Activated CD4-positive, alpha-beta T cell treated with anti-CD3 and anti-CD28 coated beads for 36 hours (primary cell): ENCODE measurements at places on chromosomes 7 and 10. TPM values are rescaled to one million over a fixed set of nuclear protein-coding genes. Genes with fewer than 3 reads are reported as not detected.
A peak's percentile ranks its signal among the peaks of the same experiment; 100 is the strongest.

- no peak for DNase-seq
Measured at GRCh38 chr7:69422574-69422985, 175.7 kb upstream of the AUTS2 start.

GRCh38 chr7:94697035-94697974 is 41.4 kb upstream of the SGCE start:
- DNase-seq = no peak

GRCh38 chr7:31340603-31341002 is at the start of gene NEUROD6:
Gene NEUROD6, minus strand, starts transcription at chr7:31340726. Its CDS starts 1,458 bp downstream, at chr7:31339268.
- no peak for DNase-seq

- no peak for DNase-seq
Measured at GRCh38 chr10:91124016-91124415, 96.4 kb upstream of the PCGF5 start.

- no peak for DNase-seq
Measured at GRCh38 chr10:132655735-132656134, 118.1 kb downstream of the INPP5A start.

DNA sequence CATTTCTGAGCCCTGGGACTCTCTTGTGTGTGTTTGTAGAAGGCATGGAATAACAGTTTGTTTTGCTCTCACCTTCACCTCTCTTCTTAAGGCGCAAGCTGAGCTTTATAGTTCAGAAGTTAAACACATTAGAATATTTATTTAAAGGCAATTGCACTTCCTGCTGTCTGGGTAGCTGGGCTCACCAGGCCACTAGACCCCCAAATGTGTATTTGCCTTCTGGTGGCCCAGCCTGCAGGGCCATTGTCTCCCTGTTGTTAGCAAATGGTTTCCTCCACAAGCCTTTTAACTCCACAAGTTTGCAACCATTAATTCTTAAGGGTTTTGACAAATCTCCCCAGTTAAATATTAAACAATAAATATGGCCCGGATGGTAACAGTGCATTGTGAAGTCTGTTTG is 31.1 kb upstream of the NEUROD6 start:
- no peak for DNase-seq

- DNase-seq = no peak
Measured at GRCh38 chr10:113882240-113882639, 27.8 kb downstream of the NHLRC2 start.

GRCh38 chr10:114294549-114294948 is 55.5 kb downstream of the VWA2 start:
- no peak for DNase-seq

GRCh38 chr7:123647106-123647730 is 8.4 kb upstream of the LMOD2 start:
- DNase-seq = no peak

GRCh38 chr7:111138193-111138569 is 47.3 kb downstream of the LRRN3 start:
- DNase-seq = peak; percentile 83

DNA sequence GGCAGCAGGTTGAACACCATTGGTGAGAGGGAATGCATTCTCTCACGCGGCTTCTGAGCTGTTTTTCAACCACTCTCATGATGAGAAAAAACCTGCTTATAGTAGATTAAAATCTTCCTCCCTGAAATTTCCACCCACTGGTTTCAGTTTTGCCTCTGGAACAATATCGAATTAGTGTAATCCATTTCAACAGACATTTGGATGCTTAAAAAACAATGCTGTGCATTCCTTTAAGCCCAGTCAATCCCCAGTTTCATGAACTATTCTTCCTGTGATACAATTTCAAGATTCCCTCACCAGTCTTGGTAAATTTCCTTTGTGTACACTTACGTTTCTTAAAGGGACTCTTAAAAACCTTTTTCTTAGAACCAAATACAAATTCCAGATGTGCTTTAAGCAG is 89.6 kb downstream of the ITIH5 start:
- no peak for DNase-seq

GRCh38 chr7:142774826-142775225 is 4.1 kb downstream of the PRSS2 start:
- DNase-seq = no peak

DNA sequence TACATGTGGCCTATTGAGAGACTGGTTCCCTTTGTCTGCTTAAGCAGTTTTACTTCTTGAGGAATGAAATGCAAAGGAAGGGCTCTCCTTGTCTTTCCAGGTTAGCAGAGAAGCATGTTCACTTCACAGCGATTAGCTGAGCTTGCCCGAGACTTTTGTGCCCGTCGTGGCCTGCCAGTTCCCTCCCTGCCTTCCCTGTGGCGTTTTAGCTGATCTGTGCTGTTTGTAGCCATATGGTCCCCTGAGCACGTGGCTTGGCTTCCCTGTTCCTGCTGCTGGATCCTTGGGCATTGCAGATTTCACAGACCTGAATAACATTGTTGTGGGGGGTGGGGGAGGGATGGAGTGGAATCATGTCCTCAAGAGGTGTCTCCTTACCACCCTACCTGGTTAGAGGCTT is 61.8 kb downstream of the SND1 start:
- no peak for DNase-seq

Gene IL15RA
- 22.1 TPM for total RNA-seq

Gene TMEM213
- not detected for total RNA-seq

Gene ADAM12
- total RNA-seq = 1.2 TPM

Gene PRSS37
- not detected for total RNA-seq

Gene RAB11FIP2
- 9.7 TPM for total RNA-seq

Gene DCLRE1A
- total RNA-seq = 14.4 TPM

Gene CFAP58
- 0.64 TPM for total RNA-seq

Gene FAM20C
- 0.59 TPM for total RNA-seq

Gene NACAD
- total RNA-seq = 0.21 TPM

Gene EPDR1
- total RNA-seq = 1.8 TPM
